ENCODE measurements at places on chromosomes 5 and 9.
A peak's percentile ranks its signal among the peaks of the same experiment; 100 is the strongest.

DNA sequence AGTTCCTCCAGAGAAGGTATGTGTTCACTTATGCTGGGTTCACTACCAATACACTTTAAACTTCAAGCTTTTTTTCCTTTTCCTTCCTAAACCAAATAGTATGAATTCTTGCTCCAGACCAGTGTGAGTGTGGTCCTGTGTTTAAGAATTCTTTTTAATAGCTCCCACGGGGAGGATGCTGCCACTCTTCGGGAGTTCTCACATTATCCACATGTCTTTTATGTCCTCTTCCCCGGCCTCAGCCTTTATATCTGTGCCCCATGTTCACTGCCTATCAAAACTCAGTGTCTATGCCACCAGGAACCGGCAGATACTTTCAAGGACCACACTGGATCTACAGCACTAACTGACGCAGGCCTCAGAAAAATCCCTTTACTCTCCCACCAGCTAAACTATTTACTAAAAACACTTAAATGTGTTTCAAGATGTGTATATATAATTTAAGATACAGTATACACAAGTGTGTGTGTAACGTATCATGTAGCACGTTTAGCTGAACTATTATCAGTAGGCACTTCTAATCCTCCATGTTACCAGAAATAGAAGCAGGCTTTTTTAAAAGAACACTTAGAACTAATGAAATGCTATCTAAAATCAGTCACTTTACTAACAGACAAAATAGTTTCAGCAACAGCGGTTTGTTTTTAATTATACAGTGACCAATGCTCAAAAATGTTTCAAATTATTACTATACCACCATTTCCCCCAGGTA is 88.0 kb downstream of the PLPP1 start:
- H3K27ac ChIP-seq: no peak overlapping the region
- no peak overlapping the region for H3K4me3 ChIP-seq
- no peaks in the 10 kb centered on the region for H3K36me3 ChIP-seq
- H3K4me1 ChIP-seq: peaks cover 6% of the 10 kb centered on the region

DNA sequence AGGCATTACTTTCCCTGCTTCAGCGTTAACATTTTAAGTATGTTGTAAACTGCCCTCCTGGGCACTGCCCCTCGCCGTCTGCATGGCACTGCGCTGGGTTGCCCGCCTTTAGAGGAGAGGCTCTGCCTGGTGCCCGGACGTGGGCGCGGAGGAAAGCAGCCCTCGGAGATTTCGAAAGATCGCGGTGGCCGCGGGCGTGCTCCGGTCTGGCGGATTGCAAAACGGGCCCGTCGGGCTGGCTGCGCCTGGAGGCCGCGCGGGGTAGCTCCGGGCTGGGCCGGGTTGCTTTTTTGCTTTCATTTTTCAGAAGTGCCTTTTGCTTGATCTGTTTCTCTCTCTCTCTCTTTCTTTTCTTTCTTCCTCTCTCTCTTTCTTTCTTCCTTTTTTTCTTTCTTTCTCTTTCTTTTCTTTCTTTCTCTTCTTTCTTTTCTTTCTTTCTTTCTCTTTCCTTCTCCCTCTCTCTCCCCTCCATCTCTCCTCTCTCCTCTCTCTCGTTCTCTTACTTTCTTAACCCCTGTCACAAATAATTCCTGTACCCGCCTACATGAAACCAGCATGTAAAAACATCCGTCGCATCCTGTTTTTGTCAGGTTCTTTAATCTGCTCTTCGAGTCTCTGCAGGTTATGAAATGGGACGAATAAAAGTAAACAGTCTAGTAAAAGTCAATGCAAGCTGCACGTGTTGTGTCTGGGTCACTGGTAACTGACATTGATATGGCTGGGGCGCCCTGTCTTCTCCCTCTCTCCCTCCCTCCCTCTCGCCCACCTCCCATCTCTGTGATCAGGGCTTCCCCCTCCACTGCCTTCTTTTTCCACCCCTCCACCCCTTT is 1.7 kb downstream of the FST start:
- peak overlapping the region; percentile 68 for H3K27ac ChIP-seq
- H3K4me1 ChIP-seq: peaks cover 28% of the 10 kb centered on the region
- H3K36me3 ChIP-seq: no peaks in the 10 kb centered on the region
- H3K27me3 ChIP-seq: no peaks in the 10 kb centered on the region

- no peak overlapping the region for H3K27ac ChIP-seq
- no peaks in the 10 kb centered on the region for H3K4me1 ChIP-seq
- no peak for DNase-seq
- no peak overlapping the region for H3K4me3 ChIP-seq
- no peaks in the 10 kb centered on the region for H3K36me3 ChIP-seq
These were observed 107.4 kb upstream of the IFNE start for GRCh38 chr9:21589344-21590056.

DNA sequence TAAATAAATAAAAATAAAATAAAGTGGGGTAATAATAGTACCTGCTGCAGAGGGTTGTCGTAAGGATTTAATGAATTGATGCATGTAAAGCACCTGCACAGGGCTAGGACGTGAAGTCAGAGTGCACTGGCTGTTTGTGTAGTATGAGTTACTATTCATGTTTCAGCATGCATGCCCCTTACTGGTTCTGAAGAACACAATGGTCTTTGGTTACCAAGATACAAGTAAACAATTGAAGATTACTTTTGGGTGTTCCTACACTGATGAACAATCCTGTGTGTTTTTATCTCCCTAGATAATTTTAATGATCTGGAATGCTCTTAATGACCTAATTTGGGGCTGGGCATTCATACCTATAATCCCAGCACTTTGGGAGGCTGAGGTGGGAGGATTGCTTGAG is 23.2 kb upstream of the PRRC2B start:
- no peaks in the 10 kb centered on the region for H3K36me3 ChIP-seq
- H3K27ac ChIP-seq: no peak overlapping the region
- no peaks in the 10 kb centered on the region for H3K27me3 ChIP-seq
- H3K4me3 ChIP-seq: no peak overlapping the region
- no peak for DNase-seq
- H3K4me1 ChIP-seq: peaks cover 18% of the 10 kb centered on the region

DNA sequence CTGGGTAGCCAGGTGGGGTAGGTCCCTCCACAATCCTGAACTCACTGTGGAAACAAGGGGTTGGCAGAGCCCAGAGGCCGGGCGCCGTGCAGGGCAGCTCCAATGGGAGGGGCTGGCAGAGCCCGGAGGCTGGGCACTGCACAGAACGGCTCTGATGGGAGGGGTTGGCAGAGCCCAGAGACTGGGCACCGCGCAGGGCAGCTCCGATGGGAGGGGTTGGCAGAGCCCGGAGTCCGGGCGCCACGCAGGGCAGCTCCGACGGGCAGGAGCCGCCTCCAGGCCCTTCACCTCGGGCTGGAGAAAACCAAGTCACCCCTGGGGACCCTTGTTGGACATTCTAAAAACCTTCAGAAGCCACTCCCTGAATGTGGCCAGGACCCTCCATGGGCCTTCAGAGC is 9.3 kb downstream of the NACC2 start:
- no peak overlapping the region for H3K4me3 ChIP-seq
- H3K27me3 ChIP-seq: no peaks in the 10 kb centered on the region
- H3K36me3 ChIP-seq: no peaks in the 10 kb centered on the region
- H3K27ac ChIP-seq: no peak overlapping the region

DNA sequence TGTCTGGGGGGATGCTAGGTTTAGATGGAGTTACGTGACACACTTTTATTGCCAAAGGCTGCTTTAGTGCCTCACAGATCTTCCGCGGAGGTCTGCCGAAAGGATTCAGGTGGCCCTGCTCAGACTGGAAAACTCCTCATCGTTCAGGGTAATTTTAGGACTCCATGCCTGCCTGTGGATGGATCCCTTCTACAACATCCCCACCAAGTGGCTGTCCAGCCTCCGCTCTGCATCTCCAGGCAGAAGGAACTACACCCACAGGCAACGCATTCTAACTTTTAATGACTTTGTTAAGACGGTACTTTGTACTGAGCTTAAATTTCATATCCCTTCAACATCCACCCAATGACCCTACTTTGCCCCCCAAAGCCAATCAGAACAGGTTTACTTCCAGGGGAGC is 29.4 kb downstream of the ATPSCKMT start:
- no peak for DNase-seq
- H3K27me3 ChIP-seq: no peaks in the 10 kb centered on the region
- no peaks in the 10 kb centered on the region for H3K36me3 ChIP-seq

- no peaks in the 10 kb centered on the region for H3K4me1 ChIP-seq
- DNase-seq: no peak
- H3K27me3 ChIP-seq: no peaks in the 10 kb centered on the region
- no peak overlapping the region for H3K4me3 ChIP-seq
These were observed 39.1 kb downstream of the ANGPTL2 start for GRCh38 chr9:127083138-127083980.

DNA sequence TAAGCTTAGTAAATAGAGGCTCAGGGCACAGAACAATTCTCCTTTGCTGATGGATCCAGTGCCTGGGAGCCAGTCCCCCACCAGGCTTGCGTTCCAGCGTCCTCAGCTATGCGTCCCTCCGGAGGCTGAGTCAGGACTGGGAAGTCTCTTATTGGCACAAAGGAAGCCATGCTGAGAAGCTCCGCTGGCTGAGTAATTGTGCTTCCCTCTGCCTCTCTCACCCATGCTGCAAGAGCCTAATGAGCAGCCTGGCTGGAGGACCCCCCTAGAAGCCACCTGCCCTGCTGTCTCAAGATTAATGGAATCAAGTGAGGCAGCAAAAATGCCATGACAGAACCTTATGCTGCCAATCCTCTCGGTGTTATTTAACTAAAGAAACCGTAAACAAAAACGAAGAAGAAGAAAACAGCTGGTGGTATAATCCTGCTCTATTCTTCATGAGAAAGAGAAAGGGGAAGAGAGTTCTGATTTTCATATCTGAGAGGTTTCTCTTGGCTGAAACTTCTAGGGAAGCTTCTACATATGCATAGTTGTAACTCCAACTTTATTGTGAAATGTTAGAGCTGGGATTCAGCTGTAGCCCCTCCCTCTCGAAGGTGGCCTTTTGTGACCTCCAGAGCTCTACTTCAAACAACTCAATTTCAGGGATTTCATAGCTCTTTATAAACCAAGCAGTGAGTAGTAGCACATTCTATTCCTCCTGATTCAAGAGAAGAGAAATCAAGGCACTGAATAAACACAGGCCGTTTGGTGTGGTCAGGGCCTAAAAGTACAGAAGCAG is 185.4 kb upstream of the SEMA6A start:
- H3K36me3 ChIP-seq: no peaks in the 10 kb centered on the region
- H3K4me1 ChIP-seq: no peaks in the 10 kb centered on the region
- H3K4me3 ChIP-seq: no peak overlapping the region
- H3K27me3 ChIP-seq: no peaks in the 10 kb centered on the region

DNA sequence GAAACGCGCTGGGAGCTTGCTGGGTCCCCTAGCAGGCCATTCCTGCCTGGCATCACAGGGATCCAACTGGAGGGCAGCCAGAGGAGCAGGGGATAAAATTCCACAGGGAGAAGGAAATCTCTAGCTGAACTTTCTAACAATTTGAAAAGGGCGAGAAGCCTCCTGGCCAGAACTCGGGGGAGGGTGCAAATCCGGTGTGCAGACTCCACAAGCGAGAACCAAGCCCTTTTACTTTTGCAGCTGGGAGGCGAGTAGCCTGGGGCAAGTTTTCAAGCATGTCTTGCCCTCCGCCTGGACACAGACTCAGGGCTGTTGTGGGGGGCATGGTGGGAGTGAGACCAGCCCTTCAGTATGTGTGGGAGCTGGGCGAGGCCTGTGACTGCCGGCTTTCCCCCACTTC is 14.3 kb upstream of the POU5F2 start:
- H3K4me1 ChIP-seq: no peaks in the 10 kb centered on the region
- no peaks in the 10 kb centered on the region for H3K36me3 ChIP-seq
- DNase-seq: no peak
- no peak overlapping the region for H3K4me3 ChIP-seq
- no peak overlapping the region for H3K27ac ChIP-seq

DNA sequence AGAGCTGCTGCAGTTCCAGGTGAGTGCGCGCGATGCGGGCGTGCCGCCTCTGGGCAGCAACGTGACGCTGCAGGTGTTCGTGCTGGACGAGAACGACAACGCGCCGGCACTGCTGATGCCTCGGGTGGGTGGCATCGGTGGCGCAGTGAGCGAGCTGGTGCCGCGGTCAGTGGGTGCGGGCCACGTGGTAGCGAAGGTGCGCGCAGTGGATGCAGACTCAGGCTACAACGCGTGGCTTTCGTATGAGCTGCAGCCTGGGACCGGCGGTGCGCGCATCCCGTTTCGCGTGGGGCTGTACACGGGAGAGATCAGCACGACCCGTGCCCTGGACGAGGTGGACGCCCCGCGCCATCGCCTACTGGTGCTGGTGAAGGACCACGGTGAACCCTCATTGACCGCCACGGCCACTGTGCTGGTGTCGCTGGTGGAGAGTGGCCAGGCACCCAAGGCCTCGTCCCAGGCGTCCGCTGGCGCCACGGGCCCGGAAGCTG is 2.0 kb downstream of the PCDHA3 start:
- no peaks in the 10 kb centered on the region for H3K27me3 ChIP-seq

DNA sequence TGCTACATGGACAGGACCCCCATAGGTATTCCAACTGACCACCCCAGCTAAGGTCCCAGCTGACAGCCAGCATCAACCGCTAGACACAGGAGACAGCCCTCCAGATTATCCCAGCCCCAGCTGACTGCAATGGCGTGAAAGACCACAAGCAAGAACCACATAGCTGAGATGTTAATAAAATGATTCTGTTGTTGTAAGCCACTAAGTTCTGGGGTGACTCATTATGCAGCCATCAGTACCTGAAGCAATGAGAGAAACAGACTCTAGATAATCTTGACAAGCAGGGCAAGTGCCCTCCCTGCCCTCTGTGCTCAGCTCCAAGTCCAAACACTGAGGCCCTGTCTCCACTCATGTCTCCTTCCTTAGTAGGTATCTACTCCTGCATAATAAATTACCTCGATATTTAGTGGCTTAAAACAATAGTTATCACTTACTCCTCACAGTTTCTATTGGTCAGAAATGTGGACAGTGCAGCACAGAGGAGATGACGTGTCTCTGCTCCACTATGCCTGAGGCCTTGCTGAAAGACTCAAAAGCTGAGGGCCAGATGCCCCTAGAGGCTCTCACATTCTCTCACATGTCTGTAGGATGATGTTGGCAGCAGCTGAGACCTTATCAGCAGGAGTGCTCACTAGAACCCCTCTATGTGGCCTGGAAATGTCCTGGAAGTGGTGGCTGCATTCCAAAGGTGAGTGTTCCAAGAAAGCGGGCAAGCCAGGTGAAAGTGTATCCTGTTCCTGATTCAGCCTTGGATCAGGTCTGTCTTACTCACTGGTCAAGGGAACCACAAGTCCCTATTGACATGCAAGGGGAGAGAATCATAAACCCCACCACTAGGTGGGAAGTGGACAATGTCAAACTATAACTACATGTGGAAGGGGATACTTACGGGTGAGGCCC is 2.5 kb downstream of the MGAT1 start:
- no peaks in the 10 kb centered on the region for H3K36me3 ChIP-seq
- peaks cover 89% of the 10 kb centered on the region for H3K4me1 ChIP-seq
- peak overlapping the region; percentile 99 for H3K27ac ChIP-seq
- no peaks in the 10 kb centered on the region for H3K27me3 ChIP-seq

DNA sequence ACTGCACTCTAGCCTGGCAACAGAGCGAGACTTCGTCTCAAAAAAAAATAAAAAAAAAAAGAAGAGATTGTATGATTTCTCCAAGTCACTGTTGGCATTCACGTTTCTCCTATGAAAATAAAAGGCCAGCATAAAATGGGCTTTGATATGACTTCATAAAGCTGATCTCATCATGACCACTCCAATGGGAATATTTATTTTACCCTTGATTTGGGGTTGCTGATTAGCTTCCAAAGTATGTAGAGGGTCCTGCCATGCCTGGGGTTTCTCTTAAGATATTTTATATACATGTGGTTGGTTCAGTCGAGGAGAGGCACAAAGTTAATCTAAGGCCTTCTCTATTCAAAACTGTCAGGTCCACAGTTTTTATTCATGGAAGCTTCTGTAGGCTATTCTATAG is 247.0 kb upstream of the TNC start:
- peaks cover 24% of the 10 kb centered on the region for H3K4me1 ChIP-seq
- H3K27me3 ChIP-seq: no peaks in the 10 kb centered on the region
- no peaks in the 10 kb centered on the region for H3K36me3 ChIP-seq
